PC-9 (cell line): ENCODE measurements at places on chromosomes 6 and 20. TPM values are rescaled to one million over a fixed set of nuclear protein-coding genes. Genes with fewer than 3 reads are reported as not detected.

DNA sequence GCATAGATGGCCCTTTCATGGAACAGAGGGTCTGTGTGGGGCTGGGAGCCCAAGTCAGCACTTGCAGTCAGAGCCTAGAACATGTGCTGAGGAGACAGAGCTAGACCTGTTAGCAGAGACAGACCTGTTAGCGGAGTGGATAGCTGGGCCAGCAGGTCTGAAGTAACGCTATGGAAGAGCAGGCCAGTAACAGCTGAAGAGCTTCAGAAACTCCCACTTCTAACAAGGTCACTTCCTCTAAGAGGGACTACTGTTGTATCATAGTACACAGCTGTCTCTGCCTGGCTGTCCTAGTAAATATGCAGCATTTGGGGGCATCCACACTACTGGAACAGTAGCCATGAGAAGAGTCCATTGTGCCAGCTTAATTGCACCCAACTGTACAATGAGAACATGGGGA is 41.2 kb upstream of the POLR1H start:
- DNase-seq: no peak

BPIFB1 gene
- not detected in 2 replicates for total RNA-seq

GRCh38 chr6:127200114-127200513 is 66.5 kb upstream of the RNF146 start:
- DNase-seq: no peak

DNA sequence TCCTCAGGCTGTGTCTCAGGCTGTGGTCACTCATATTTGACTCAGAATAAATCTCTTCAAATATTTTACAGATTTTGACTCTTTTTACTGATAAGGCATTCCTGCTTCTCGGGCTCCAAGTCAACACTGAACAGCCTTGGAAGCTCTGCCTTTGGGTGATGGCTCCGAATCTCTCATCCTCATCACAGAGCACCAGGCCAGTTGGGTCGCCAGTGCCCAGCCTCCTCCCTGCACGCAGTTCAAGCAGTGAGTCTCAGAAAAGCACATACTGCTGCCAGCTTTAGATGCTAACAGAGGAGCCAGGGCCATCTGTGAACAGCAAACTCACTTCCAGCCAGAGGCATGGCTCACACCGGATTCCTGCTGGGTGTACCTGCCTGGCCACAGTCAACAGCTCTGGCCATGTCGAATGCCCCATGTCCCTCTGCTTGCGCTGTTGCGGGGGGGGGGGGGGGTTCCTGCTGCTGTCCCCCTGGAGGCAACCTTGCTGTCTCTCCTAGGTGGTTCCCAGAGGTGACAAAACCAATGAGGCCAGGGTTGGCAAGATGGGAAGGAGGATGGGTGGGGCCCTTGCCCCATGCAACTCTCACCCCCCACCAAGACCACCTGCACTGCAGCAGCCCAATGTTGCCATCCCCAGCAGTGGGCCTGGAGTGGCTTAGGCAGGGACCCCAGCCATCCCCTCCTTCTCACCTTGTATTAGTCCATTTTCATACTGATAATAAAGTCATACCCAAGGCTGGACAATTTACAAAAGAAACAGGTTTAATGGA is 248.8 kb downstream of the ERMARD start:
- DNase-seq: no peak

GRCh38 chr6:164905311-164905710 is 404.1 kb downstream of the C6orf118 start:
- DNase-seq: no peak

GRCh38 chr6:21840428-21840827 is 246.9 kb downstream of the SOX4 start:
- no peak for DNase-seq
